ENCODE measurements at places on chromosomes 7 and 10.

- no peak for DNase-seq
Observed at GRCh38 chr10:86137561-86137960, 229.0 kb downstream of the GRID1 start.

DNA sequence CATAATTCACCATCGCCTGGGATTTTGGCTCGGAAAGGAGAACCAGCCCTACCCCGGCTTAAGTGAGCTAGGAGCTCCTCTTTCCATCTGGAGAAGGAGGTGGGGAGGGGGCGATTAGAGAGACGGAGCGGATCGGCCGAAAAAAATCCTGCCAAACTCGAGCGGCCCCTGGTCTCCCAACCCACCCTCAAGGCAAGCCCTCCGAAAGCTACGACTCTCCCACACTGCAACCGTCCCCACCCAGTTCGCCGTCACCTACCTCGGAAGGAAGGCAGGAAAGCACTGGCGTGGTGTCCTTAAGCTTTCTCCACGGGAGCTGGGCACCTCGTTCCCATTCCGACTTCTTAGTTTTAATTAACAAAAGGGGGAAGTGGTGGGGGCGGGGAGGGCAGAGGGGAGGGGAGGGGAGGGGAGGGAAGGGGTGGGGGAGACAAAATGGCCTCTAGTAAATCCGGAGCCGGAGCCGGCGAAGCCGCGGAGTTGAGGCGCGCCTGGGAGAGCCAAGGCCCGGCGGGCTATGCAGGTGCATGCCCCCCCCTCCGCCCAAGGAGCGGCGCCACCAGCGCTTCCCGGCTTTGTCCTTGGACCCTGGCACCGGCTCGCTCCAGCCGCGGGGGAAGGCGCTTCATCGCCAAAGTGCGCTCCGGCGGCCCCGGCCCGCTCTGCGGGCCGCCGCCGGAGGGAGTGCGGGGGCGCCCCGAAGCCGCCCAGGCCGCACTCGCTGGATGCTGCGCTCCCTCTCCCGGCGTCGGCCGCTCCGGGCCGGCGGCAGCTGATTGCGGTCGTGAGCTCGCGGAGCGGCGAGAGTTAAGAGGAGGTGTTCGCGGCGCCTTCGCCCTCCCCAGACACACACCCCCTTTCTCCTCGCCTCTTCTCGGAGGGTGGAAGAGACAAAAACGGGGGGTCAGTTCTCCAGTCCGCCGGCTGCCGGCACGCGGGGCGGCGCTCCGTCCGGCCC lies at the start of gene LRRC4:
TSS of gene LRRC4 (minus strand) at position 784 of the 958 bp plus-strand sequence. CDS start 797 bp downstream, outside the sequence.
- DNase-seq: peak; percentile 83

GRCh38 chr10:9043466-9043865 lies 989.0 kb downstream of the GATA3 start:
- DNase-seq: no peak

DNA sequence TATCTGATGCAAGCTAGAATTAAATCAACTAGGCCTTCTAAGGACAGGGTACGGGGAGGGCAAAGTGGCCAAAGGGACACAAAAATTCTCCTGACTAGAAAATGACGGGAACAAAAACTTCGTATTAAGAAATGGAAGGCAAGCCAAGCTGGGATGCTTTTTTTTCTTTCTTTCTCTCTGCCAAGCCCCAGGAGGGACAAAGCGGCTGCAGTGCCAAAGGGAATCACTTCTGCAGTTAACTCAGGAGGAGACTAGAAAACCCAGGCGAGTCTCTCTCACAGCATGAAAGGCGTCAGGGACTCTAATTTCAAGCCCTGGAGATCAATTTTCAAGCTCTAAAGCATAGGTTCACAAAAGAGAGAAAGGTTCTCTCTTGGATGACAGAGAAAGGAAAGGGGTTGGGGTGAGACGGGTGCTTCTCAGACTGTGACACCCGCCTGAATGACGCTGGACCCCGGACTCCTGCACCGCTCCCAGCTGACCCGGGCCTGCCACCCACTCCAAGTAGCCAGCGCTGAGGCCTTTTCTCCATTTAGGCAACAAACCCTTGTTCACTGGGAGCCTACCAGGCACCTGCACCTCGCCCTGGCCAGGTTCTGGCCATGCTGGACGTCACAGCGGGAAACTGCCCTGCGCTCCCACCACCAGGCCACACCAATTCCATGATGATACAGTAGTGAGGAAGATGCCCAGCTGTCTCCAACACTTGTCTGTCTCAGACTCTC lies 56.5 kb downstream of the KIAA1549 start:
- peak; percentile 66 for DNase-seq

DNA sequence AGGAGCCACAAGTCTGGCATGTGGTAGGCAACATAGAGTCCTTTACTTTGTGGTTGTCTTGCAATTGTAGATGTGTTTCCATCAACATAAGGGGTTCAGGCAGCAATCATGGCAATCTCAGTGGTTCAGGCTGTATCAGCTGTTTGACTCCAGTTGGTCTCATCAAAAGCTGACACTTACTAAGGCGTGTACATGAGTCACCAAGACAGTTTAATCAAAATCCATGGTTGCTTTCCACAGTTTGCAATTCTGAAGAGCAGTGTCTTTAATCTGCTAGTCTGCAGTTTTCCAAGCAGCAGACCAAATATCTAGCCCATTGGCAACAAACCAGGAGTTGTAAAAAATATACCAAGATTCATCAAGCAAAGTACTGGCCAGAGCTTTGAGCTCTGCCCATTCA lies 210.2 kb downstream of the MDFIC start:
- no peak for DNase-seq

GRCh38 chr7:19982841-19983835 lies 209.7 kb upstream of the TMEM196 start:
- no peak for DNase-seq
